ENCODE measurements at places on chromosomes 7 and 10.

DNA sequence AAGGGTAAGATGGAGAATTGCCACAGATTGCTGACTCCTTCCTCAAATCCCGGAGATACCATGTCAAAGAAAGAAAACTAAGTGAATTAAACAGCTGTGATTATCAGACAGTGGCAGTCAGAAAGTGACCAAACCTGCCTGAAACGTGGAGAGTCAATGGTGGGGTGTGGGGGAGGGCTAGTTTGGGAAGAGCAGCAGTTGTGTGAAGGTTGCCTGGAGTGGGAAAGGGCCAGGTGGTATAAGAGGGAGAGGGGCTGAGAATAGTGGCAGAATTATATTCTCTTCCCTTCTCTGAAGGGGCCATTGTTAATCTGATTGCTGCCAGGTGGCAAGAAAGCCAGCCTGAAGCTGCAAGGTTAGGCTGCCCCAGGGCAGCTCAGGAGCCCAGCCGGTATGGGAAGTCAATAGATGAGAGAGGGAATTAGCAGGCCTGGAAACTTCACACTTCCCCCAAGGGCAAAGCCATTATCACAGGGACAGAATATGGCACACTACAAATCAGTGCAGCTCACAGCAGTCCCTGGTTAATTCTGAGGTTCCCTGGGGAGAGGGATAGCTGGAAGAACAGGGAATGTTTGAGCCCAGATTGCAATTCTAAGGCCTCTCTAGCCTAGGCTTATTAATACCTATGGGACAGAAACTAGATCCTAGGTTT lies 83.9 kb upstream of the ITGB1 start:
- no peak overlapping the region for H3K4me3 ChIP-seq
- H3K27ac ChIP-seq, result no peak overlapping the region
- no peaks in the 10 kb centered on the region for H3K4me1 ChIP-seq

DNA sequence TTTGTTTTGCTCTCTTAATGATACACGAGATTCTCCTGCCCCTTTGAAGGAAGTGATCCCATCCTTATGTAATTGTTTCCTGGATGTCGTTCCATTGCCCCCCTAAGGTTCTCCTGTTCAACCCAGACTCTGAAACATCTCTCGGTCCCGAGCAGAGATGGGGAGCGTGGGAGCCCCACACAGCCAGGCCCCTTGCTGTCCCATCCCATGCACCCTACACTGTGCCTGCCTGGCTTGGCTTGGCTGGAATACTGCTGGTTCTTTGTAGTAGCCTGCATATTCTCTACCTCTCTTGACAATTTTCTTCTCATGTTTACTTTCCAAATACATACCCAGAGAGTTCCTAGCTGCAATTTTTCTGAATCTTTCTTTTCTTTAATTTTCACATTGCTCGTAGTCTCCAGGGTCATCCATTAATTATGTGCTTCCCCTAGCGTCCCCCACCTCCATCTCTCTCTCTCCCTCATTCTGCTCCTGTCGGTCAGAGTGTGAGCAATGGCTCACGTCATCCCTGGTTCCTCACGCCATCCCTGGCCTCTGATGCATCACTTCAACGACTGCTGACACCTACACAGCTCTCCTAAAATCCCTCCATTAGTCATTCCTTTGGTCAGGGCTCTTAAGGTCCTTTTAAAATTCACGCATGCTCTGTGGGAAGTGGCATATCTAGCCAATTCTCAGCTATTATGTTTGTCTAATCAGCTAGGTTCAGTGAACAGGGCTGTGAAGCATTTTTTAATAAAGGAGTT lies 32.5 kb upstream of the GPR158 start:
- H3K36me3 ChIP-seq, result no peaks in the 10 kb centered on the region
- peaks cover 12% of the 10 kb centered on the region for H3K27me3 ChIP-seq
- no peaks in the 10 kb centered on the region for H3K4me1 ChIP-seq
- H3K27ac ChIP-seq, result no peak overlapping the region
- DNase-seq, result no peak

DNA sequence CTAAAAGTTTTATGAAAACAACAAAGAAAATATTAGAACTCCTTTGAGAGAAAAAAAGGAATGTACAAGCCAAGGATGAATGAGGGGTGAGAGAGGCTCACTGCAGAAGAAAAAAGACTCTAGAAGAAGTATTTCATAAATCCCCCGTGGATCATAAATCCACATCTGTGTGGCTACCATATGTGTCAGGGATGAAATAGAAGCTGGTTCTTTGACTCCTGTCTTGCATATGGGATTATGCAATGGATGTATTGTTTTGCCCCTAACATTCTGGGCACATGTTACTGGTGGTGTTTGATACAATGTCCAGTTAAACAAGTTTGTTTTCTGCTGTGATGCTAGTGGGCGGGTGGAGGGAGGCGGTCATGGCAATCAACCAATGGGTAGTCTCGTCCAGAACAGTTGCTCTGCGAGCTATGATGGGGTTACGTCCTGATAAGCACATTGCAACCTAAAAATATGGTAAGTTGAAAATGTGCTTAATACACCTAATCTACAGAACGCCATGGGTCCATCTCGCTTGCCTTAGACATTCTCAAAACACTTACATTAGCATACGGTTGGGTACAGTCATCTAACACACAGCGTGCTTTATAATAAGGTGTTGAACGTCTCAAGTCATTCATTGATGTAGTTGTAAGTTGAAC lies 34.1 kb upstream of the PITRM1 start:
- H3K4me3 ChIP-seq, result no peak overlapping the region
- DNase-seq, result no peak
- H3K27ac ChIP-seq, result no peak overlapping the region
- H3K36me3 ChIP-seq, result no peaks in the 10 kb centered on the region
- H3K4me1 ChIP-seq, result no peaks in the 10 kb centered on the region

- H3K4me3 ChIP-seq, result no peak overlapping the region
- peaks cover 30% of the 10 kb centered on the region for H3K36me3 ChIP-seq
- no peak for DNase-seq
- peaks cover 50% of the 10 kb centered on the region for H3K4me1 ChIP-seq
- H3K27ac ChIP-seq, result peak overlapping the region; percentile 5
Observed at GRCh38 chr7:25117226-25118047, 7.6 kb downstream of the CYCS start.

Data from activated naive CD4-positive, alpha-beta T cell treated with anti-CD3 and anti-CD28 coated beads for 36 hours (primary cell).